ENCODE measurements at places on chromosomes 7 and 10. TPM values are rescaled to one million over a fixed set of nuclear protein-coding genes. Genes with fewer than 3 reads are reported as not detected.

DNA sequence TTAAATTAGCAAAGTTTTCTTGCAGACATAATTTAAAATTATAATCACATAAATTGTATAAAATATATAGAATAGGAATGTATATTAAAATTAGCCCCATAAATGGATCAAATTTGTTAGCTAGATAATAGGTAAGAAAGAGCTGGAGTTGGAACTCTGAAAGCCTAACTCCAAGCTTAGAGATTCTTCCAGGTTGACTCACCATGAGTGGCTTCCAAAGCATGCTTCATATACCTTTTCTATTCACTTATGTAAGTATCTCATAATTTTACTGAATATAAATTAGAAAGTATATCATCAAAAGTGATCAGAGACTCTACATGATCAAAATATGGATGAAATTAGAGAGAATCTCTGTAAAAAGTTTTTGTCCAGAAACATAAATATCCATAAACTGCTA lies 320.7 kb upstream of the MAGI2 start:
- DNase-seq, result no peak
- no peaks in the 10 kb centered on the region for H3K36me3 ChIP-seq
- H3K27me3 ChIP-seq, result no peaks in the 10 kb centered on the region
- no peak overlapping the region for H3K4me3 ChIP-seq
- H3K27ac ChIP-seq, result no peak overlapping the region
- peaks cover 10% of the 10 kb centered on the region for H3K4me1 ChIP-seq

DNA sequence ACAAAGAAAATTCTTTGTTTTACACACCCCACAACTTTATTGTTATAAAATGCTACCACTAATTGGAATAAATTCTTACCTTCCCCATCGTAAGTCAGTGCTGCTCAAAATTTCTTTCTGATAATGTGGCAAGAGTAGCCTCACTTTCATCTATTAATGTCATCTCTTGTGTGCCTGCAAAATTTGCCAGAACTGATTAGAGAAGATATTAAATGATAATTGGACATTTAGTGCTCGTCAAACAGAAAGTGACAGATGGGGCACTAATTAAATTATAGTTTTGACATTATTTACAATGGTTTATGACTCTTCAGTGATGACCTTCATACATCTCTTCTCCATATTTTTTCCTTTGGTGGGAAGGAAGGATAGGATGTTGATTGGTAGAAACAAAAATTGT lies 690.9 kb downstream of the NXPH1 start:
- peaks cover 7% of the 10 kb centered on the region for H3K4me1 ChIP-seq
- DNase-seq, result no peak
- no peak overlapping the region for H3K4me3 ChIP-seq
- H3K27ac ChIP-seq, result no peak overlapping the region

- no peak for DNase-seq
- no peak overlapping the region for H3K4me3 ChIP-seq
- H3K4me1 ChIP-seq, result peaks cover 12% of the 10 kb centered on the region
- no peak overlapping the region for H3K27ac ChIP-seq
Measured at GRCh38 chr10:110512461-110513187, 14.9 kb downstream of the DUSP5 start.

DNA sequence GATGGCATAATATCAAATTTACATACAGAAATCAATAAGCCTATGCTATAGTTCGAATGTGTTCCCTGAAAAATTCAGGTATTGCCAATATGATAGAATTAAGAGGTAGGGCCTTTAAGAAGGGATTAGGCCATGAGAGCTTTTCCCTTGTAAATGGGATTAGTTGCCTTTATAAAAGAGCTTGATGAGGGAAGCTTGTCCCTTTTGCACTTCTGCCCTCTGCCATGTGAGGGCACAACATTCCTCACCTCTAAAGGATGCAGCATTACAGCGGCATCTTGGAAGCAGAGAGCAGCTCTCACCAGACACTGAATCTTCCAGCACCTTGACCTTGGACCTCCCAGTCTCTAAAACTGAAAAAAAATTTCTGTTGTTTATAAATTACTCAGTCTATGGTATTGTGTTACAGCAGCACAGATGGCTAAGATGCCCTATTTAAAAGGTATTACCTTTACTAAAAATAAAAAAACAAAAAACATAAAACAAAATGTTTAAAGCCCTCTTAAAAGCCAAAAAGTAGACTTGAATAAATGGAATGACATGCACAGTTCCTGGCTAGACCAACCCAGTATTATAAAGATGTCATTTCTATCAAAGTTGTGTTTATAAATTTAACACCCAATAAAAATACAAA lies 909.6 kb downstream of the REEP3 start:
- H3K27me3 ChIP-seq, result no peaks in the 10 kb centered on the region
- no peak overlapping the region for H3K27ac ChIP-seq
- H3K4me1 ChIP-seq, result peaks cover 3% of the 10 kb centered on the region
- peak; percentile 22 for DNase-seq

- no peak for DNase-seq
- H3K4me3 ChIP-seq, result no peak overlapping the region
- no peaks in the 10 kb centered on the region for H3K36me3 ChIP-seq
Measured at GRCh38 chr7:89311886-89312285, 516.3 kb upstream of the TEX47 start.

RNF148 gene
- total RNA-seq, result not detected

GPR37 gene
- 6.0 TPM for total RNA-seq

GRCh38 chr7:130875265-130875741 lies 141.3 kb upstream of the KLF14 start:
- no peak overlapping the region for H3K4me3 ChIP-seq
- H3K27ac ChIP-seq, result no peak overlapping the region
- no peaks in the 10 kb centered on the region for H3K27me3 ChIP-seq
- peaks cover 10% of the 10 kb centered on the region for H3K4me1 ChIP-seq
- H3K36me3 ChIP-seq, result no peaks in the 10 kb centered on the region

ANTXRL gene
- total RNA-seq, result not detected

PTPRZ1 gene
- total RNA-seq, result 202 TPM

DNA sequence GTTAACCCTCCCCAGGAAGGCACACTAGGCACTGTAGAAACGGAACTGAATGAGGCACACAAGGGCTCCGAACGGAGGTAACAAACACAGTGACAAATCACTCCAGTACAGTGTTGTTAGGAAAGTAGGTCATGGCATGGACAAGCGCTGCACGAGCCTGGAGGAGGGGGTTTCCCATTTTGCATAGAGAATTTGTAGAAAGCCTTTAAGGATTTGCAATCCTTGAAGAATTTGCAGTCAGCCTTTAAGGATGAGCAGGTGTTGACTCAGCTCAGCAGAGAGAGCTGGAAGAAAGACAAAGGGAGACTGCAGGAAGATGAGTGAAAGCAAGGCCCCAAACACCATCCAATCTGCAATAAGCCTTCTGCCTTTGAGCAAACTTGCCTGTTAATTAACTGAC lies 51.1 kb upstream of the PPP1R3C start:
- H3K4me3 ChIP-seq, result no peak overlapping the region
- DNase-seq, result no peak
- H3K27me3 ChIP-seq, result no peaks in the 10 kb centered on the region

All from neural crest cell (in vitro differentiated cells).